Activated CD4-positive, alpha-beta T cell treated with anti-CD3 and anti-CD28 coated beads for 36 hours (primary cell): ENCODE measurements at places on chromosomes 12 and 14.

GRCh38 chr12:124527861-124528561 lies 39.4 kb downstream of the NCOR2 start:
- peaks cover 23% of the 10 kb centered on the region for H3K4me1 ChIP-seq
- peaks cover 2% of the 10 kb centered on the region for H3K36me3 ChIP-seq

DNA sequence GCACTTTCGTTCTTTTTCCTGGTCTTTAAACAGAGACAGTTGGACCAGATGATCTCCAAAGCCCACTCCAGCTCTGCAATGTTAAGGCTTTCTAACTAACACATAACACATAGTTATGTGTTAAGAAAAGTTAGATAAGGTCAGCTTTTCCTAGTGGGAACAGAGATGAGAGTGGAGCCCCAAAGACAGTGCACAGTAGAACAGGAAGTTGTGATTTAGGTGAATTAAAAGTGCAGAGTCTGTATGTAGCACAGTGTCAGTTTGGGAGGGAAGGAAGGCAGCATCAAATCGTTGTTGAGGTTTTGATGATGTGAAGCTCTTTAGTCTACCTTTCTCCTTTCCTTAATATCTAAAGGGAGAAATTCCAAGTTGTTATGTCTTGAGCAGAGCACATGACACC lies 31.7 kb downstream of the PRORP start:
- peaks cover 32% of the 10 kb centered on the region for H3K4me1 ChIP-seq
- H3K27me3 ChIP-seq, result no peaks in the 10 kb centered on the region
- no peak overlapping the region for H3K4me3 ChIP-seq
- H3K27ac ChIP-seq, result no peak overlapping the region

- H3K4me3 ChIP-seq, result no peak overlapping the region
- H3K27ac ChIP-seq, result no peak overlapping the region
- DNase-seq, result no peak
- H3K27me3 ChIP-seq, result no peaks in the 10 kb centered on the region
- no peaks in the 10 kb centered on the region for H3K4me1 ChIP-seq
Measured at GRCh38 chr12:123523518-123523917, 10.0 kb downstream of the RILPL1 start.

- no peak overlapping the region for H3K27ac ChIP-seq
- no peak overlapping the region for H3K4me3 ChIP-seq
- no peaks in the 10 kb centered on the region for H3K36me3 ChIP-seq
Measured at GRCh38 chr12:103691063-103691462, 104.0 kb downstream of the STAB2 start.

GRCh38 chr14:95311752-95312151 lies 8.0 kb downstream of the CLMN start:
- peaks cover 11% of the 10 kb centered on the region for H3K4me1 ChIP-seq
- H3K36me3 ChIP-seq, result no peaks in the 10 kb centered on the region
- H3K27me3 ChIP-seq, result peaks cover 26% of the 10 kb centered on the region
- no peak overlapping the region for H3K27ac ChIP-seq
- DNase-seq, result no peak

- H3K27ac ChIP-seq, result no peak overlapping the region
- DNase-seq, result no peak
- H3K27me3 ChIP-seq, result no peaks in the 10 kb centered on the region
- no peak overlapping the region for H3K4me3 ChIP-seq
- H3K36me3 ChIP-seq, result no peaks in the 10 kb centered on the region
Measured at GRCh38 chr14:55938249-55938791, 179.9 kb upstream of the PELI2 start.

DNA sequence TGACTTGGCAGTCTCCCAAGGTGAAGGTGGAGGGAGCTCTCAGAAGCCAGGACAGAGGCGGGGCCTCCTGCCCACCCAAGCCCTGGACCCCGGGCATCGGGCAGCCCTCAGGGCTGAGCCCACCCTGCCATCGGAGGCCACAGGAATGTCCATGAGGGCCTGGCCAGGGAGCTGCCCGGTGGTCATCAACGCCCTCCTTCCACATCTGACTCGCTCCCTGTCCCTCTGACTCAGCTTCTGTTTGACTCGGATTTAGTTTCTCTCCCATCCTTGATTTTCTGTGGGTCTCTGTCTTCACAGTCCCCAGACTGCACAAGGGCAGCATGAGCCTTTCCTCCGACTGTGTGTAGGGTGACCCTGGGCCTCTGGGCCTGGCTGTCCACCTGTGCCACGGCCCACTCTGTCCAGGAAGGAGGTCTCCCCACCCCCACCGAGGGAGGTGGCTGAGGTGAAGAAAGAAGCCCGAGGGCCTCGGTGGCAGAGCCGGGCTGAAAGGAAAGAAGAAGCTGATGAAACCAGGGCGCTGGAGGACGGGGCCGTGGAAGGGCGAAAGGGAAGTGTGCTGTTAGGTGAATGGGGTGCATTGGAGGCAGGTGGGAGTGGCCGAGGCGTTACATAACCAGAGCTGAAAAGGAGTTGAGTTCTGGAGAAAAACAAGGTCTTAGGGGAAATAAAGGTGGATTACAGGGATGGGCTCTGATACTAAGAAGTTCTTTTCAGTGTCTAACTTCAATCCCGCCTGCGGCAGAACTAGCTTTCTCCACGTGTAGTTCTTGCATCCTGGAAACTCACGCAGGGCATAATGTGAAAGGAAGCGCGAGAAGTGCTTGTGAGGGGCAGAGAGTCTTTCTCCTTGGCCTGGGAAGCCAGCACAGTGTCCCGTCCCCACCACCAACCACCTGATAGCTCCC lies 16.7 kb upstream of the TMEM106C start:
- no peak overlapping the region for H3K4me3 ChIP-seq
- no peak for DNase-seq
- H3K27me3 ChIP-seq, result peaks cover 7% of the 10 kb centered on the region
- H3K4me1 ChIP-seq, result peaks cover 10% of the 10 kb centered on the region
- H3K36me3 ChIP-seq, result no peaks in the 10 kb centered on the region
